Cardiac atrium fibroblast (primary cell): ENCODE measurements at places on chromosomes 7 and 10. TPM values are rescaled to one million over a fixed set of nuclear protein-coding genes. Genes with fewer than 3 reads are reported as not detected.

PHYHIPL gene
- total RNA-seq, result not detected in 2 replicates

LRRD1 gene
- total RNA-seq, result not detected in 2 replicates

SAP25 gene
- not detected in 2 replicates for total RNA-seq

SLC29A4 gene
- total RNA-seq, result 2.4 and 4.9 TPM in 2 replicates

GNB2 gene
- 215 and 238 TPM in 2 replicates for total RNA-seq

NPY4R gene
- total RNA-seq, result under 0.01 TPM in 1 of 2 replicates, not detected in the other

PRSS2 gene
- not detected in 2 replicates for total RNA-seq

SLIT1 gene
- not detected in 2 replicates for total RNA-seq
